ENCODE measurements at places on chromosomes 1 and 21.
A peak's percentile ranks its signal among the peaks of the same experiment; 100 is the strongest.

DNA sequence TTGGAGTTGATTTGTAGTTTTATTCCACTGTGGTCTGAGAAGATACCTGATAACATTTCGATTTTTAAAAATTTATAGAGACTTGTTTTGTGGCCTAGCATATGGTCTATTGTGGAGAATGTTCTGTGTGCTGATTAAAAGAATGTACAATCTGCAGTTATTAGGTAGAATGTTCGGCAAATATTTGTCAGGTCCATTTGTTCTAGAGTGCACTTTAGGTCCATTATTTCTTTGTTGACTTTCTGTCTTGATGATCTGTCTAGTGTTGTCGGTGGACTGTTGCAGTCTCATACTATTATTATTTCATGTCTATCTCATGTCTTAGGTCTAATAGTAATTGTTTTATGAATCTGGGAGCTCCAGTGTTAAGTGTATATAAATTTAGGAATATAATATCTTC, 116.8 kb downstream of the NME7 start:
- DNase-seq, result peak; percentile 17

GRCh38 chr1:90782046-90782445, 64.9 kb upstream of the BARHL2 start:
- no peak for DNase-seq

- no peak for DNase-seq
Observed at GRCh38 chr1:12157366-12158231, 9.2 kb upstream of the TNFRSF1B start.

DNA sequence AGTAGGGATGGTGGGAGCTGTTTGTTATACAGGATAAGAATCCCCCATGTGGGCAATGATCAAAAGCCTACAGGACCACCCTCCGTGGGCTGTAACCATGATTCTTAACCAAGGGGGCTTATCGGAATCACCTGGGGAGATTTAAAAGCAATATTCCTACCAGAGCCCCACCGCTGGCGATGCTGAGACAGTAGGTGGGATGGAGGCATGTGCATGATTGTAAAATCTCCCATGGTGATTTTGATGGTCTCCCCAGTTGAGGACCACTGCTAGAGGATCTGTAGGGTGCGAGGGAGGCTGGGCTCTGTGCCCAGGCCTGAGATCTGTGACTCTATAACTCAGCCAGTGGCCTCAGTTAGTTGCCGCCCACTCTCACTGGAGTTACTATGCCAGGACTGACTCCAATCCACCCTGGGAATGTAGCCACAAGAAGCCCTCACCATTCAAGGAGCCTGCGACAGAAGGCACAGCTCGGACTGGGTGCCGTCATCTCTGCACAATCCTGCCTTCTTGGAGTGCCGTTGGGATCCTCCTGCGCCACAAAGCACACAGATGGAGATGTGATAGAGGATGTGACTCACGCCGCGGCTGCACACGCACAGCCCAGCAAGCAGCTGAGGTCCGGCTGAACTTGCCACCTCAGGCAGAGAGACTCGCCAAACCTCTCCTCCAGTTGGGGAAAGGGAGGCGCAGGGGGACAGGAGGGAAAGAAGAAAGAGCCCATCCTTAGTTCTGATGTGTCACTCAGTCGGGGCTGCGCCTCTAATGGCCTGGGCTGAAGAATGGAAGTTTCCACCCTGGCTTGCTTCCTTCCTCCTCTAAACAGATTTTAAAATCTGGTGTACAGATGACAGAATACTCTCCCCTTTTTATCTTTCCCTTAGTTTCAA, 26.5 kb downstream of the AKNAD1 start:
- no peak for DNase-seq

GRCh38 chr1:7888248-7889081, 35.6 kb upstream of the UTS2 start:
- no peak for DNase-seq
